ENCODE measurements at places on chromosomes 7 and 10. TPM values are rescaled to one million over a fixed set of nuclear protein-coding genes. Genes with fewer than 3 reads are reported as not detected.

The TMEM72 gene
- not detected for total RNA-seq

The HIBADH gene
- total RNA-seq = 55.5 TPM

The OR2A5 gene
- not detected for total RNA-seq

The EZH2 gene
- total RNA-seq = 5.0 TPM
